SIG-M5 (cell line): ENCODE measurements at places on chromosomes 7 and 10.

GRCh38 chr7:155653803-155654202 lies 9.3 kb downstream of the RBM33 start:
- peak; percentile 20 for DNase-seq

DNA sequence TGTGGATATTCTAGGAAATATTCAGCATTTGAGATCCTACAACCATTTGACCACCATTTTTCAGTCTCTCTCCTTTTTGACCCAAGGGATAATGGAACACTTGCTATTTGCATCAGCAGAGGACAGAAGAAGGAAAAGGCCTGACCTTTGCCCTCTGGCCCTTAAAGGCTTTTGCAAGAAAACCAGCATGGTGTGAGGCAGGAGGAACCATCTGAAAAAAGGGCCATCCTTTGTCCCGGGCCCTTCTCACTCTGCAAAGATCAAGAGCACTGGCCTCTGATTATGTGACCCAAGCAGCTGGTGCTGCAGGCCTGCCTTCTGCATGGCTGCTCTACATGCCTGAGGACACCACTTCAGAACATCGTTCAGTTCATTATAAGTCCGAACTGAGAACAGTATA lies 133.3 kb upstream of the STK17A start:
- no peak for DNase-seq

DNA sequence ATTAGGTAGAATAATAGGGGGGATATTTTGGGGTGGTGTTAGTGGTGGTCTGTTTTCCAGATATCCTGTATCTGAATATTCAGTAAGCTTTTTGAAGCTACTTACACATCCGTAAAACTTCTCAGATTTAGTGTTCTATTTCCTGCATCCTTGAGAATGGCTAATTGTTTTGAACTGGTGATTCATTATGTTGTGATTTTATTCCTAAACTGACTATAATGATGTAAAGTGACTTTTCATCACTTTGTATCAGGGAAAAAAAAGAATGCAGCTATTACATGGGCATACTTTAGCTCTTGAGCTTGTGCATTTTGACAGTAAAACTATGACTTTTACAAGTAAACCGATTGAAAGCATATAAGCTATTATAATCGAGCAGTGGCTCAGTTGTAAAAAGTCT lies 18.2 kb downstream of the WAC start:
- no peak for DNase-seq

DNA sequence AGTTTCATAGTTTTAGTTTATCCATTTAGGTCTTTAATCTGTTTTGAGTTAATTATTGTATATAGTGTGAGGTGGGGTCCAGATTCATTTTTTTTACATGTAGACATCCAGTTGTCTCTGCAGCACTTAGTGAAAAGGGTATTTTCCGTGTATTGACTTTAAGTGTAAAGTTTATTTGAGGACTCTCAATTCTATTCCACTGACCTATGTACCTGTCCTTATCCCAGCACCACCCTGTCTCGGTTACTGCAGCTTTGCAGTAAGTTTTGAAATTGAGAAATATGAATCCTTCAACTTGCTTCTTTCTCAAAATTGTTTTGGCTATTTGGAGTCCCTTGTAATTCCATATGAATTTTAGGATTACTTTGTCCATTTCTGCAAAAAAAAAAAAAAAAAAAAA lies 29.8 kb downstream of the FHIP2A start:
- no peak for DNase-seq

DNA sequence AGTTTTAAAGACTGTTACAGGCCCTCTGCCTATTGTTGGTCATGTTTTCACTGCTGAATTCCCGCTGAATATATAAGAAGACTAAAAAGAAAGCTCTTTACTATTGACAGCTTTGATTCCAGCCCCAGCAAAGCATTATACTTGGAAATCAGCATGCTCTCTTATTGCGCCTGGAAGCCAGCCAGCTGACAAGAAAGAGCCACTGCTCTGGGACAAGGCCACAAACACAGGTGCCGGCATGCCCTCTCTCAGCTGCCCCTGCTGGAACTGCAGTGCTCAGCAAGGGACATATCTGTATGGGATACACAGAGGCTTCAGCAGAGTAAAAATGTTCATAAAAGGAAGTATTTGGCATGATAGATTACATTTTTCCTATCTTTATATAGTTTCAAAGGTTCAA lies 523.9 kb downstream of the ADRA2A start:
- DNase-seq, result no peak

DNA sequence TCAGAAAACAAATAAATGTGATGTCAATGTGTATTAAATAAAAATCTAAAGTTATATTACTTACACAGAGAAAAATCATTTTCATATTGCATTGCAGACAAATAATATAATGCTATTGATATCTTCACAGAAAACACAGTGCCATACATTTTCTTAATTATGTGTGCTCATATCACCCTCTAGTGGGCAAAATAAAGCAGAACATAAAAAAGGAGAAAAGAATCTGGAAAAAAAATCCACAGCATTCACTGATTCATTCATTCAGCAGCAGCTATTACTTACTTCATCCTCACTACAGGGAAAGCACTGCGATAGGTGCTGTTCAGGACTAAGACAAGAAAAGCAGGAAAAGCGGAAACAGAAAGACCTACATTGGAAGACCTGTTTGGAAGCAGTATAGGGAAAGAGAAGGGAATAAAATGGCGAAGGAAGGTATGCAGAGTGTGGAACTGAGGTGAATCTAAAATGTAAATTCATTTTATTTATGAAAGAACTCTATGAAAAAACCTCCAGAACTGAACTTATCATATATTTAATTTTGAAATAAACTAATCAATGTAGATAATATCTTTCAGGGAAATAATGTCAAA lies 73.2 kb downstream of the POT1 start:
- DNase-seq, result no peak

DNA sequence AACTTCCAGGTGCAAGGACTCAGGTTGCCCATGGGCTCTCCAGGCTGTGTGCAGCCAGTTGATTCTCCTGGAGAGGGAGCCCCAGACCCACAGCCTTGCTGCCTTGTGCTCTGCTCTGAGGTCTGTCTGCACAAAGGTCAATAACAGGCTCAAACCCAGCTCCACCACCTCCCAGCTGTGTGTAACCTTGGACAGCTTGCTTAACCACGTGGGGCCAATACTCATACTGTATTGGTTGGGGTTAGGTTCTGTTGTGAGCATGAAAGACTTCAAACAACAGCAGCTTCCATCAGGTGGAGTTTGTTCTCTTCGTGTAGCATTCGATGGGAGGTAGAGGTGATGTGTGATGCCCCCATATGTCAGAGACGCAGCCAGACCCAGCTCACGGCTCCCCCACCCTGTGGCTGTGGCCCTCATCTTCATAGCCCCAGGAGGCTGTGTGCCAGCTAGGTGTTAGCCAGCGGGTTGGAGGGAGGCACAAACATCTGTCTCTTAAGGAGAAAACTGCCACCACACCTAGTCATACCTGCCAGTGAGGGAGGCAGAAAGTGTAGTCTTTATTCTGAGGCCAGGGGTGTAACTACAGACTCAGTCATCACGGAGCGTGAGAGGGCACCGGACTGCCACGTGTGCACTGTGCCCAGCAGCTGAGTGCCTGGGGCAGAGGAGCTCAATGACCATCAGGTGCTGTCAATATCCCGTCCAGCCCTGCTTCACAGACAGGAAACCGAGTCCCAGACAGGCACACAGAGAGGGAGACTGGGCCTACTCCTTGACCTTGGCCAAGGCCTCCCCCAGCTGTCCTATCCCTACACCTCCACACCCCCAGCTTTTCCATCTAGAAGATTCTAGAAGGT lies 8.1 kb upstream of the POLD2 start:
- no peak for DNase-seq

DNA sequence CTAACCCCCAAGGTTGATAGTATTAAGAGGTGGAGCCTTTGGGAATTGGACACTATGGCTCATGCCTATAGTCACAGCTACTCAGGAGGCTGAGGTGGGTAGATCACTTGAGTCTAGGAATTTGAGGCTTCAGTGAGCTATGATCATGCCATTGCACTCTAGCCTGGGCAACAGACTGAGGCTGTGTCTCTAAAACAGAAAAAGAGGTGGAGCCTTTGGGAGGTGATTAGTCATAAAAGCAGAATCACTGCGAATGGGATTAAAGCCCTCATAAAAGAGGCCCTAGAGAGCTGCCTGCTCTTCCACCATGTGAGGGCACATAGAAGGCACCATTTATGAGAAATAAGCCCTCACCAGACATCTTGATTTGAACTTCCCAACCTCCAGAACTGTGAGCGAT lies 81.9 kb downstream of the SKAP2 start:
- no peak for DNase-seq

- DNase-seq, result no peak
These were observed 1107.3 kb upstream of the LRRN3 start for GRCh38 chr7:109983618-109984017.

- DNase-seq, result no peak
These were observed 17.5 kb upstream of the CPVL start for GRCh38 chr7:29163854-29164253.

DNA sequence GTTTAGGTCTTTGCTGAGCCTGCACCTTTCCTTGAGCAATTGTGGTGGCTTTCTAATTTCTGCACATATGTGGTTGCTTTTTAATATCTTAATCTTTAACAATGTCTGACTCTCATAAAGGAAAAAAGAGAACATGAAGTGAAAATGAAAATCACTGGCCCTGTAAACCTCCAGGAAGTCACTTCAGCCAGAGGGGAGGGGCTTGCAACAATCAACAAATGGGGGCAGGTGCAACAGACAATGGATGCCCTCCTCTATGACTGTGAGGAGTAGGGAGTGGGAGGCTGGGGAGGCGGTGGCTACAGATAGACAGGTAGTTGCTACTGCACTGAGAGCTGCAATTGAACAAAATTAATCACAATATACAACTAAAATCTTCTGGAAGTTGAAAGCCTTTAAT lies 1377.4 kb downstream of the XPNPEP1 start:
- no peak for DNase-seq

GRCh38 chr7:19001854-19002253 lies 115.6 kb downstream of the TWIST1 start:
- DNase-seq, result no peak

DNA sequence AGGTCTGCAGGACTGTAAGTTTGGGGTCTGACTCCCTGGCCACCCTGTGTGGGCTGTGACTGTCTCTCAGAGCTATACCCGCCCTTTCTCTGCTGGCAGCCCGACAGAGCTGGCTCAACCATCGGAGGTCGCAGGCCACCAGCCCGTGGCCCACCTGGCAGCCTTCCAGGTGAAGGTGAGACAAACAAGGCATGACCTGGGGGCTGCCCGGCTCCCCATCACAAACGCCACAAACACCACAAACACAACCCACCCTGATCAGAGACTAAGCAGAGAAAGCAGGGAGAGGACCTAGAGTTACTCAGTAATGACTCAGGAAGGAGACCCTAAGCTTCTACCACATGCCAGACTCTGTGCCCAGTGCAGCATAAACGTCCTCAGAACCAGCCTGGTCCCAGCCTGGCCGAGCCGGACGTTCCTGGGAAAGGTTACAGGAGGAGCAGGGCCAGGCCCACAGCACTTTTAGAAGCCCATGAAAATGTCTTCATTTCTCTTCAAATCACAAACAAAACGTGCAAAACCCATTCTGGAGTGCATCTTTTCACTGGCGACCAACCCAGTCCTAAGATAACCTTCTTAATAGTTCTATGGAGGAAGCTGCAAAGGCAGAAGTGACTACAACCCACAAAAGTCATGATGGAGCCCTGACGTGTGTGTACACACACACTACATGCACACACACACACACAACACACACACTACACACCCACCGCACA lies 66.8 kb downstream of the MKI67 start:
- DNase-seq, result no peak

DNA sequence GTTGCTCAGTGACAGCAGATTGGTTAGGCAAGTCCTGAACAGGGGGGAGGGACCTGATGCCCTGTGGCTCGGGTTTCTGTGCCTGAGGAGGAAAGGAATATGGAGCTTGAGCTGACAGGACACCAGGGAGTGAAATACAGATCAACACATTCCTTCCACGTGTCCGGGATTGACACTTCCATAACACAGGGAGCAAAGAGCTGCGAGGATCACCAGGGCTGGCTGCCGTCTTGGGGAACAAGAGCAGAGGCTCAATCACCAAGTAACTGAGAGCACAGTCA lies 36.7 kb upstream of the EFCAB10 start:
- no peak for DNase-seq

GRCh38 chr7:67644151-67644550 lies 647.5 kb downstream of the TYW1 start:
- DNase-seq, result no peak

- DNase-seq, result no peak
These were observed 247.0 kb upstream of the MKI67 start for GRCh38 chr10:128373071-128373749.

- no peak for DNase-seq
These were observed 1.1 kb downstream of the ADK start for GRCh38 chr10:74151879-74152722.

- DNase-seq, result peak; percentile 17
These were observed 3.0 kb upstream of the CALHM3 start for GRCh38 chr10:103481974-103482531.

GRCh38 chr10:83553366-83553765 lies 585.9 kb upstream of the GHITM start:
- no peak for DNase-seq
